ENCODE measurements at places on chromosomes 3 and 15.

DNA sequence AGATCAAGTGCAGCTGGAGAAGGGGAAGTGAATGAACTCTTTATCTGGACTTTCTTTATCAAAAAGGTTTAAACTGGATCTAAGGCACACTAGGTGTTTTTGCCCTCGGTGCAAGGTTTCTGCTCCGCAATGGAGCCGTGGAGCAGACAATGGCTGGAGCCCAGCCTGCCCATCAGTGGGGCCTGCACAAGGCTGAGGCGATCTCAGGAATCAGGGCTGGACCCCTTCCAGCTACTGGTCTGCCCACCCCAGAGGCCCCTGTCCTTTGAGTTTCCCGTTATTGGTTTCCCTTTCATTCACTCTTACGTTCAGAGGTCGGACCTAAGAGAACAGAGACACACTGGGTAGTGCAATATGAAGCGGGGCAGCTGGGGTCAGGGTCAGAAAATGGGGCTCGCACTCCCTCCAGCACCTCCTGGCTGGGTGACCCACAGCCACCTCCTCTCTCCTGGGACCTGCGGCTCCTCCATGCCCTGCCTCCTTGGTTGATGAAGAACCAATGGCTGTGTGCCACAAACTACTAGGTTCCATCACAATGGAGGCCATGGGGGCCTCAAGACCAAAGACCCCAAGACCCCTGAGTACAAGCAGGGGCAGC is 164.6 kb downstream of the CHSY1 start:
- DNase-seq: no peak

DNA sequence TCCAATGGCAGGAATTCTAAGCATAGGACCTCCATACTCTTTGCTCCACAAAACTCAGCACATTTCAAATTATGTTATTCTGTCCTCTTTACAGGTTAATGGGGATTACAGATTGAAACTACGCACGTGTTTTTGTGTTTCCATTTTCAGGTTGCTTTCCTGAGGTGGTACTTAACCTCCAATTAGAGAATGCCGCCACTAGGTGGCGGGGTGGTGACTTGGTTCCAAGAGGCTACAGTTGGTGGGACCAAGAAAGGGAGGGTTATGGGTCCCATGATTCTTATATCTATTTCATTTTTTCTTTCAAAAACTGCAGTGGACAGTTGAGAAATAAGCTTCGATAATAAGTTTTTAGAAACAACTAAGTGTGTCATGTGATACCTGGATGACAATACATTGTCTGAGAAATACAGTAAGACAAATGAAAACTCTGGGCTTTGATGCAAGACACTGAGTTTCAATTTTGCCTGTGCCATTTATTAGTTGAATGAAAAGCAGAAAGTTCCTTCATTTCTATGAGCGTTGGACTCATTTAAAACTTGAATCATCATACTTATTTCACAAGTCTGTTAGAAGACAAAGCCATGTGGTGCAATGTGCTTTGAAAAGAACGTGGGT is 539.0 kb downstream of the FGF12 start:
- no peak for DNase-seq

GRCh38 chr3:113769551-113769950 is 22.7 kb downstream of the ATP6V1A start:
- DNase-seq: no peak

DNA sequence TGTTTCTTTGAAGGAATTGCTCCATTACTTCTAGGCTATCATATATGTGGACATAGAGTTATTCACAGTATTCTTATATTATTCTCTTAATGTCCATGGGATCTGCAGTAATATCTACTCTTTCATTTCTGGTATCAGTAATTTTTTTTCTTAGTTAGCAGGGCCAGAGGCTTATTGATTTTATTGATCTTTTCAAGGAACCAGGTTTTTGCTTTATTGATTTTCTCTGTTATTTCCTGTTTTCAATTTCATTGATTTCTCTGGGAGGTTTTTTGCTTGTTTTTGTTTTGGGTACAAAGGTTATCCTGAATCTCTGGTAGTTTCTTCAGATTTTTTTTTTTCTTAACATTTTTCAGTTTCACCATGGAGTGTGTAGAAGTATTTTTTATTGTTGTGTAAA is 60.1 kb upstream of the AP4E1 start:
- DNase-seq: no peak

- DNase-seq: no peak
These were observed 117.7 kb downstream of the C3orf38 start for GRCh38 chr3:88267441-88267840.

DNA sequence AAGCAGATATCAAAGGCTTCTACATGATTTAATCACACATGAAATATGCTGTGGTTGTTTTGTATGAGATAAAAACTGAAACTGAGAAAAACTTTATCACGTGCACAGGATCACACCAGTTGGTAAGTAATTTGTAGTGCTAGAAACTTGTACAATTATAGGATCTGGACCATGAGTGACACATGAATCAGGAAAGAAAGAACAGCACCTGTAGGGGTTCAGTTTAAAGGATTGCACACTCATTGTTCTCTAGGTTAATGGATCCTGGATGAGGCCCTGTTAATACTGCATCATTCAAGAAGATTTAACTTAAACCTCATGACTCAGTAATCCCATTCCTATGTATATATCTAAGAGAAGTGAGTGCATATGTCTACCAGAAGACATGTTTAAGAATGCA is 87.9 kb downstream of the STT3B start:
- DNase-seq: no peak

DNA sequence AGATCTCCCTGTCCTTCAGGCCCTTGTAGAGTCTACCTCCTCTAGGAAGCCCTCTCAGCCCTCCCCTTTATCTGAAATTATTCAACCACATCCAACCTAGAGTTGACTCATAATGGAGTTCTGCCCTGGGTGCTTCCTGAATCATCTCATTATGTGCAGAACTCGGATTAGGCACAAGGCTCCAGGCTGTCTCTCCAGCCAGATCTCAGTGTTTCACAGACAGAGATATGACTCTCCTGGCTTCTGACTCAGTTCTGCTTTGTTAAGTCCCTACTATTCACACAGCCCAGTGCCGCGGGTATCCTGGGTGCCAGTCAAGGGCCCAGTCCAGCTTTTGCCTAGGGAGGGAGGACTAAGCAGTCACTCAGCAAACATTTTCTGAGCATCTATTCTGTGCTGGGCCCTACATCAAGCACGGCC is 9.3 kb downstream of the STRA6 start:
- DNase-seq: no peak

DNA sequence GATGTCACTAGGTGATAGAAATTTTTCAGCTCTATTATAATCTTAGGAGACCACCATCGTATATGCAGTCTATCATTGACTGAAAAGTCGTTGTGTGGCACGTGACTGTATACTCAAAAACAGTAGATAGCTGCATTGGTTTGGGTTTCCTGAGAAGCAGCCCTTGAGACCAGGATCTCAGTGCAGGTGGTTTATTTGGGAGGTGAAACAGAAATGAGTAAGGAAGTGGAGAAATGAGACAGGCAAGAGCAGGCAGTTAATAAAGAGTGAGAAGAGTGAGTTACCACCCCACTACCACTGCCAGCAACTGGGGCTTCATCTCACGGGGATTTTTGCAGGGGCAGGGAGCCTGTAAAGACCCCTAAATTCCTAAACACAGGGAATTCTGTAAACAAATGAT is 221.0 kb downstream of the SHQ1 start:
- DNase-seq: no peak

GRCh38 chr15:98276018-98276417 is 315.5 kb downstream of the ARRDC4 start:
- DNase-seq: no peak

GRCh38 chr15:89171136-89172072 is 50.0 kb downstream of the RLBP1 start:
- DNase-seq: peak; percentile 2

DNA sequence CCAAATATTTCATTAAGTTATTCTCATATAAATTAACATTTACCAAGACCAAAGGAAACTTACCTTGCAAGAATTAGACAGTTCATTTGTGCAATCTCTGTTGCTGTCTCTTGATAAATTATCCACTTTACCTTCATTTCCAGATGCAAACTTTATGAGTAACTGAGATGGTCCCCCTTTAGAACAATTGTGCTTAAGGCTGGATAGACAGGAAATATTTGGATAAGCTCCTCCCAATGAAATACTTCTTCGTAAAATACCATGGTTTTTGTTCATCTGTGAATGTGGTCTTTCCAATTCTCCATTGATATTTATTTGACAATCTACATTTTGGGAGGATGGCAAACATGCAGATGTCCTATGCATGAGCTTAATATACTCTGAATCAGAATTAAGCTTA is 78.2 kb downstream of the NEDD4 start:
- DNase-seq: no peak

DNA sequence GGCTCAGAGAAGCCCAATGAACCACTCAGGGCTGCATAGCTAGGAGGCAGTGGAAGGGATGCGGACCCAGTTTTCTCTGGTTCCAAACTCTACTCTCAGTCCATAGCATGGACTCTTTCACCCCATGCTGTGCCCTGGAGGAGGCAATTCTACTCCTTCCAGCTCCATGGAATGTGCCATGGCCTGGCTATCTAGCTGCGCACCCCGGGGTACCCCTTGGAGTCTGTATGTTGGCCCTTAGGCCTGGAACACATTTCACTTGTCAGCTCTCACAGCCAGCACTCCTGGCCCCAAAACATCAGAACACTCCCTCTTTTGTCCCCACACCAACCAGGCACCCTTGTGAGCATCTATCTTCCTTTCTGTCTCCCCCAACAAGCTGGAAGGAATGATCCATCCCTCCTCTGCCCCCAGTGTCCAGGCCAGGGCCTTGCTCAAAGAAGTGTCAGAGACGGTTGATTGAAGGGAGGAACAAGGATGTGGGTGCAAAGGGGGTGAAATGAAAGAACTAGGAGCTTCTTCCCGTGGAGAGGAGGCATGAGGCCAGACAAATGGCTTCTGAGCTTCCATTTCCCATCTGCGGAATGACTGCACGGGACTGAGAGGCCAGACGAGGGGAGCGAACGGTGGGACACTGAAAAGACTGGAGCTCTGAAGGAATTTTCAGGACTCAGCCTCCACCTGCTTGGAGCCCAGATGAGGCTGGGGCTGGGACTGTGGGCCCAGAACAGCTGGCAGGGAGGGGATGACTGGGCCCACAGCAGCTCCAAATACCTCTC is 2.8 kb downstream of the PRSS50 start:
- DNase-seq: no peak

- DNase-seq: no peak
These were observed 197.1 kb upstream of the KBTBD8 start for GRCh38 chr3:66800941-66801545.

- no peak for DNase-seq
These were observed 175.1 kb downstream of the MFSD1 start for GRCh38 chr3:158976966-158977365.

DNA sequence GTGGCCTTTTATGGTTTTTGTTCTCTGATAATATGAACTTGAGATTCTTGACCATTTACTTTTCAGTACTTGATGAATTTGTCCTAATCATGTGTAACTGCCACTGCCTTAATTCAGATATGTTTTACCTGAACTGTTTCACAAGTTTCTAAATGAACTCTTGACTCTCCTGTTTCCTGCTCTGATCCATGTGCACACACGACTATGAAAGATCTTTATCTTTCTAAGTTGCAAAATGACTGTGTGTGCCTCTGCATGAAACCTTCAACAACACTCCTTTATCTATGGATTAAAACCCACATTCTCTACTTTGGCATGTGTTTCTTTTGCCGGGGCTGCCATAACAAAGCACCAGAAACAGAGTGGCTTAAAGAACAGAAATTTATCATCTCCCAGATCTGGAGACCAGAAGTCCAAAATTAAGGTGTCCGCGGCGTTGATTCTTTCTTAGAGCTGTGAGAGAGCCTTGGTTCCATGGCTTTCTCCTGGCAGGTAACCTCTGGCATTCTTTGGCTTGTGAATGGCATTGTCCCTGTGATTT is 275.0 kb downstream of the ADAMTSL3 start:
- no peak for DNase-seq

- DNase-seq: no peak
These were observed 13.1 kb downstream of the MYH15 start for GRCh38 chr3:108497271-108497670.

DNA sequence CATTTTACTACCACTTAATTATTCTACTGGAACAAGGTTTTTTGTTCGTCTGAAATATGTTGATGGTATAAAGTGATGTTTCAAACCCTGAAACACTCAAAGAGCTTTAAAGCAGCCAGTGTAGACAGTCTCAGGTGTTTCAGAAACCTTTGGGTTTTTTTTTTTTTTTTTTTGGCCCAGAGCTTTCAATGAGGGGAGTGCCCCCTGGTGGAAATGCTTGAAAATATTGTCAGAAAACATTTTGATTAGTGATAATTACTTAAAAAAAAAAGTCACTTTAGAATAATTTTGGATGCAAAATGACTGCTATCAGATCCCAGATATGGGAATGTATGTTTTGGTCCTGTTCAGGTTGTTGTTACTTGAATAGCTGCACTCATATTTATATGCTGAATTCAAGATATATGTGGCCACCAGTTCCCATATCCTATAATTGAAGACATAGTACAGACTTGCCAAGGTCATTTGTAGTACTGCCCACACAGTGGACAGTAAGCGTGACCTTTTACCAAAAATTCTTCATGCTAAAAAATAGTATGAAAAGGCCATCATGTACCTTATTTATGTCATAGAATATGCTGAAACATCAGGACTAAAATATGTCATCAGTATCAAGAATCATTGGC is 35.9 kb downstream of the SATB1 start:
- DNase-seq: no peak

DNA sequence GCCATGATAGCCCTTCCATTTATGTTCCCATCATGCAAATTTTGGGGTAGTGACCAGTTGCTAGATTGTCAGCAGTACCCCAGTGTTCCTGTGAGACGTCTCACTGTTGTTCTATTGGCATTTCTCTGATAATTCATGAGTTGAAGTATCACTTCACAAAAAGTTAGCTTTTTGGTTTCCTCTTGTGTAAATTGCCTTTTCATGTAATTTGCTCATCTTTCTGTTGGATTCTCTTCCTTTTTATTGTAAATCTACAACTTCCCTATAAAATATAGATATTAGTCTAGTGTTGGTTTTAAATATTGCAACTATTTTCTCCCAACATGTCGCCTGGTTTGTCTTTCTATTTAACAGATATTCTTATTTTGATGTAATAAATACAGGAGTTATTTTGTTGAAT is 7.5 kb upstream of the A4GNT start:
- no peak for DNase-seq

DNA sequence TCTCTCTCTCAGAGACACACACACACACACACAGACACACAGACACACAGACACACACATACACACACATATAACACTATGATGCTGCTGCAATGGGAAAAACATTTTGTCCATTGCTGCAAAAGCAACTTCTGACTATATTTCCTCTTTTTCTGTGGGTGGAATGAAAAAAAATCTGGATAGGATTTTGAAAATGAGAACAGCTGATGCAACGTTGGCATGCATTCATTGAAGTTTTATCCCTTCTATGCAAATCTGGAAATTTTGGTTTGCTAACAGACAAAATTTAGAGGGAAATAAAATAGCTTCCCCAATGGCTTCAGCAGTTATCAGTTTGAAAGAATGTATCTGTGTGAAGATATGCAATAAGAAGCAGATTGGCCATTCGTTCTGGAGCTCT is 763.4 kb upstream of the GRM7 start:
- no peak for DNase-seq

GRCh38 chr3:31530960-31531335 is 1.8 kb upstream of the STT3B start:
- no peak for DNase-seq

GRCh38 chr3:5169807-5170206 is 17.7 kb upstream of the EDEM1 start:
- DNase-seq: no peak
